ENCODE measurements at places on chromosomes 16 and 17.

DNA sequence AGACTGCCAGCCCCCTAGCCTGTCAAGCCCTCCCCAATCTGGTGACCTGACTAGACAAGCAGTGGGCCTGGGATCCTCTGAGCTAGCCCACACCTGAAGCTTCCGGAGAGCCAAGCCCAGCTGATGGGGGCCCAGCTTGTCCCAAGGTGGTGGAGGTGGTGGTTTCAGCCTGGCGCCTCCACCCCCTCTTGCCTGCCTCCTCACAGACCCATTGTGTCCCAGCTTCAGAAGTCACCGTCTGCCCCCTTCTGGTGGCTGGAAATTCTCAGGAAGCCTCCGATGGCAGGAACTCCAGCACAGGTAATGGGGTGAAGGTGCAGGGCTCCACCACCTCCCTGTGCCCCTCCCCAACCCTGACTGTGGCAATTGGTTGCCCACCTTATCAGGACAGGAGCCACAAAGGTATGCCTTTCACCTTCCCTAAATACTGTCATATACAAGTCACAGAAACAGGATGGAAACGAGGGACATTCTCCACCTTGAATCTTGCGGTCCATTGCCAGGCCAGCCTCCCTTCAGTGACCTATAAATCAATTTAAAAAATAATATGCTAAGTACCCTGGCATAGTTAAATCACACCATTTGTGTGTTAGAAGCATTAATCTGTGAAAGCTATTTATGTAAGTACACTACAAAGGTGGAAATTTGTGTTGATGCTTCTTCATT is 66.0 kb upstream of the ZNF423 start:
- DNase-seq = no peak

DNA sequence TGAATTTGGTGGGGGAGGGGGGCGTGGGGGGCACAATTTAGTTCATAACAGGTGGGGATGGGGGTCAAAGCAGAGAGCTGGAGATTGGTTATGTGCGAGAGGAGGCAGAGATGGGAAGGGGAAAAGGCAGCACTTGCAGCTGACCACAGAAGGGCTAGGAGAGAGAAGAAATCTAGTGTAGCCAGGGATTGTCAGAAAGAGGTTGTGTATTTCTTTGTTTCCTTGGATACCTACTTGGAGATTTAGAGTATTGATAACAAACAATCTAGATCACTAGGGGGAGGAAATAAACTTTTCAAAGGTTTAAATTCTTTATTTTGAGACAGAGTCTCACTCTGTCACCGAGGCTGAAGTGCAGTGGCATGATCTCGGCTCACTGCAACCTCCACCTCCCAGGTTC is 47.1 kb upstream of the YPEL2 start:
- no peak for DNase-seq

DNA sequence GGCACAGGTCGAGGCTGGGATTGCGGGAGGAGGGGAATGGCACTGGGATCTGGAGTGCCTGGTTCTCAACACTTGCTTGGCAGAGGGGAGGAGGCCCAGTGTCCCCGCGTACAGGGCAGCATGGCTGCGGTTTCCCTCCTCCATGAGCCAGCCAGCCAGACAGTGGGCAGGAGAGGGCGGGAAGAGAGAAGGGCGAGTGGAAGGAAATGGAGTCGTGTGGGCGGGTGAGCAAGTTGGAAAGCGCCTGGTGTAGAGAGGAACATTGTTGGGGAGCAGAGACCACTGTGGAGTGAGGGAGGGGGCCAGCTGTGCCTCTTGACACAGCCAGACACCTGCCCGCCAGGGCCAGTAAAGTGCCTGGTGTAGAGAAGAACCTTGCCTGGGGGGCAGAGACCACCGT is 130.5 kb downstream of the OR1D5 start:
- no peak for DNase-seq

DNA sequence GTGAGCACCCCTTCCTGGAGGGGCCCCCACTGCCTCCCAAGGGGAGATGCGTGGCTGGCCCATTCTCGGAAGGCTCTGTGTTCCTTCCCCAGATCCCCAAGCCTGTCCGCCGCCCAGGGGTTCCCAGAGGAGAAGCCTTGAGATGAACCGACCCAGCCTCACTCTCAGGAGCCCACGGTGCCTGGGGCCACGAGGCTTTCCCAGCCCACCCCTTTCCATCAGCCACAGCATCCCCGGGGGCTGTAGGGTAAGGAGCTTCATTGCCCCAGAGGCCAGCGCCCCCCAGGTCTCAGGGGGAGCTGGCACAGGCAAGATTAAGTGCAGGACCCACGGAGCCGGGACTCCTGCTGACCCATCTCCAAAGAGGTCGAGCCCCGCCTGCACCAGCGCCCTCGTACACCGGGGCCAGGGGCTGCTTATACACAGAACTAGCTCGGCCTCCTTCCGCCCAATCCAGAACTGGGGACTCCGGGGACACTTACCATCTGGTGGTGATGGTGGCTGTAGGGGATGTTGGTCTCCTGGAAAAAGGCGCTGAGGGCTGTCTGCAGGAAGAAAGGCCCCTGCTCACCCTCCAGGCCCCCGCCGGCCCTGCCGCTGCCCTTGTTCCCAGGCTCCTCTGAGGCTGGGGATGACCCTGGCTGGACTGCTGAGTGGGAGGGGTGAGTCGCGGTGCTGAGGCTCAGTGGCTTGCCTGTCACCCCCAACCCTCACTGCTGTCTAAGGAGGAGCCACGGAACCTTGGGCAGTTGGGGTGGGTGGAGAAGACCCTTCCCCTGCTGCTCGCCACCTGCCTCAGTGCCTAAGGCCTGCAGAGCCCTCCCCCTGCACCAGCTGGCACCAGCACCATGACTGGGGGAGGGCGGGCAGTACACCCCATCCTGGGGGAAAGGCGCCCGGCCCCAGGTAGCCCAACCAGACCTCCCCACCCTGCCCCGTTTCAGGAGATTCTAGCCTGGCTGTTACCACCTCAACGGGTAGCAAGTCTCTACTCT is 4.4 kb downstream of the UBALD1 start:
- no peak for DNase-seq

- DNase-seq = no peak
These were observed 29.4 kb downstream of the RNF112 start for GRCh38 chr17:19440421-19440820.

All from SIG-M5 (cell line).